ENCODE measurements at places on chromosomes 3 and 15. TPM values are rescaled to one million over a fixed set of nuclear protein-coding genes. Genes with fewer than 3 reads are reported as not detected.

KBTBD13 gene
- not detected for polyA plus RNA-seq

SH2D7 gene
- polyA plus RNA-seq, result not detected

GOLGA6L4 gene
- 0.05 TPM for polyA plus RNA-seq

- DNase-seq, result no peak
Observed at GRCh38 chr15:39075311-39075710, 505.6 kb upstream of the THBS1 start.

DNA sequence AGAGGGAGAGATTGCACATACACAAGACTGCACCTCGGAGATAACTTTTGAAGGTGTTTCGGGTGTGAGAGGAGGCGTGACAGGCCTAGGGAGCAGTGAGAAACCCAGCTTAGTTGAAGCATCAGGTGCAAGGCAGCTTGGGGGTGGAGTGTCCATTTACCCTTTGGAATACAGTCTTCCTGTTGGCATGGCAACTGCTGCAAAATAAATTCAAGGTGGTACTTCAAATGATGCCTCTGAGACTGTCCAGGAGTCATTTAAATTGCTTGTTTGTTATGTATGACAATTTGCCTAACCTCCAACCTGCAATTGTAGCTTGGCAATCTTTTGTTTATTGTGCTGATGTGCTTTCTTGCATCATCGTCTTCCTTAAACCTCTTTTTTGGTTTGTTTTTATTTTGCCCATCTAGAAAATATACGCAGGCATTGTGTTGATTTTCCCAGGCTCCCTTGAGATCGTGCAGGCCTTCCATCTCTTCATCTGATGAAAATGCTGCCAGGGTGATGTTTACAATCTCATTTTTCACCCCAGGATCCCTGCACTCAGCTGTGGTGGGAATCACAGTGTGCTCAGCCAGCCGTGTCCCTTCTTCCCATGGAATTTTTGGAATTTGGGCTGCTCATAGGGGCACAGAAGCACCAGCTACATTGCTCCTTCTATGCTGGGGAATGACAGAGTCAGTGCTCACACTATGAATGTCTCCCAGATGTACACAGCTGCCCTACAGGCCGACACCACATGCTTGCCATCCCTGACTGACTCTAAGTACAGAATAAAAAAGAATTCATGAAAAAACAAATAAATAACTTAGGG, 583.1 kb upstream of the CFAP20DC start:
- no peak for DNase-seq
